HEK293T (cell line): ENCODE measurements at places on chromosomes 6 and 20.
A peak's percentile ranks its signal among the peaks of the same experiment; 100 is the strongest.

DNA sequence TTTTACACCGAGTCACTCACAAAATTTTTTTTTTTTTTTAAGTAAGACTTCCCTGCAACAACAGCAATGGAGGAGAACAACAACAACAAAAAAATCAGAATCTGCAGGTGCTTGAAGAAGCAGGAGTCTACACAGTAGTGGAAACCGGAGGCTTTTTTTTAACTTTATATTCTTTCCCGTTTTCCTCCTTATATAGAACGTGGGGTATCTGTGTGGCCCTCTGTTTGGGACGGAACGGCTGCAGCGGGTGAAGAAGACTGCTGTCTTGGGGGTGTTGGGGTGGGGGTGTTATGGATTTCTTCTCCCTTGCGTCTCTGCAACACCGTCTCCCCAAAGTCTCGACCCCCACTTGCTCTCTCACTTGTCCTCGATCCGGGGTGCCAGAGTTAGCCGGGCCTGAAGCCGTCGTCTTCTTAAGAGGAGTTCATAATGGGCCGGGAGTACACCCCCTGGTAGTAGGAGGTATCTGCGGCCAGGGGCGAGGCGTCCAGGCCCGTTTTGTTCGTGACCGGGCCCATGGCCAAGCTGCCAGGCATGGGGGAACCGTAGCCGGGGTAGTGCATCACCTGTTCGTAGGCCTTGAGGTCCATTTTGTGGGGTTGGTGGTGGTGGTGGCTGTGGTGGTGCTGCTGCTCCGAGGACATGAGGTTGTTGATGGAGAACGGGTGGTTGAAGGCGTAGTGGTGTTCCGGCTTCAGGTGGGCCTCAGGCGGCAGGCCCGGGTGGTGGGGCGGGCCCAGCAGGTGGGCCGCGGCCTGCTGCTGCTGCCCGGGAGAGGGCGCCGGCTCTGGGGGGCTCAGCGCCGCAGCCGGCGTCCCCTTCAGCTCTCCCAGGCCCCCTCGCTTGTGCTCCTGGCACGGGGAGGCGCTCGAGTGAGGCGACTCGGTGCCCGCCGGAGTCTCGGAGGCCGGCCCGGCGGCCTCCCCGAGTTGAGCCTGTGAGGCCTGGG is 2.7 kb downstream of the FOXA2 start:
- no peak for DNase-seq

GRCh38 chr6:24825130-24825630 is 26.5 kb upstream of the ARMH2 start:
- DNase-seq = no peak

DNA sequence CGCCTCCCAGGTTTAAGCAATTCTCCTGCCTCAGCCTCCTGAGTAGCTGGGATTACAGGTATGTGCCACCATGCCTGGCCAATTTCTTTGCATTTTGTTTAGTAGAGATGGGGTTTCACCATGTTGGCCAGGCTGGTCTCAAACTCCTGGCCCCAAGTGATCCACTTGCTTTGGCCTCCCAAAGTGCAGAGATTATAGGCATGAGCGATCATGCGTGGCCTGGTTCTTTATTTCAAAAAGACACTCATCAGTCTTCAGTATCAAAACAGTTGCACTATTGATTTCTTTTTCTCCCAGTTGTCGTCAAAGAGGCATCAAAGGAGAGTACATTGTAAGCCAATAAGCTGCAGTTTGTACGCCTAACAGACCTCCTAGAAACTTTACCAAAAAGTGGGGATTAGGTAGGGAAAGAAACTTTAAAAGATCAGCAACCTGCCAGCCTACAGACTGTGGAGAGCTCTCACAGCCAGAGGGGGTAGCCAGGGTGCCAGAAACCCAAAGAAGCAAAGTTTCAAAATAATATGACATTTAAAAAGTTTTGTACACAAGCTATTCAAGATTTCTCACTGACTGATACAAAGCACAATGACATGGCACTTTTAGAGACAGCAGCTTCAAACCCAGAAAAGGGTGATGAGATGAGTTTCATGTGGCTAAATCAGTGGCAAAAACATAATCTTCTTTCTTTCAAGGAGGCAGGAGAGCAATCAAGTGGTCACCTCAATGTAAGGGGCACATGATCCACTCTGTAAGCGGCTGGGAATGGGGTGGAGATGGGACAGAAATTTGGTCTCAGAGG is 83.0 kb upstream of the RALY start:
- no peak for DNase-seq

DNA sequence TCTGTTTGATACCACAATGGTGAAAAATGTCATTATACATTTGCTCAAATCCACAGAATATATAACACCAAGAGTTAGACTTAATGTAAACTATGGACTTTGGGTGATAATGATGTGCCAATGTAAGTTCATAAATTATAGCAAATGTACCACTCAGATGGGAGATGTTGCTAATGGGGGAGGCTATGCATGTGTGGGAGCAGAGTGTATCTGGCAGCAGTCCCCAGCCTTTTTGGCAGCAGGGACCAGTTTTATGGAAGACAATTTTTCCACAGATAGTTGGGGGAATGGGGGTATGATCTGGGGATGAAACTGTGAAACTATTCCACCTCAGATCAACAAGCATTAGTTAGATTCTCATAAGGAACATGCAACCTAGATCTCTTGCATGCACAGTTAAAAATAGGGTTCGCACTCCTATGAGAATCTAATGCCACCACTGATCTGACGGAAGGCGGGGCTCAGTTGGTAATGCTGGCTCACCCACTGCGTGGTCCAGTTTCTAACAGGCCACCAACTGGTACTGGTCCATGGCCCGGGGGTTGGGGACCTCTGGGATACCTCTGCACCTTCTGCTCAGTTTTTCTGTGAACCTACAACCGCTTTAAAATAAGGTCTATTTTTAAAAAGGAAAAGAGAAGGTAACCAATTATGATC is 8.0 kb downstream of the HLA-DQA1 start:
- DNase-seq = no peak

GRCh38 chr6:155534678-155535077 is 79.0 kb upstream of the NOX3 start:
- no peak for DNase-seq

GRCh38 chr20:61163031-61163430 is 89.0 kb upstream of the CDH4 start:
- DNase-seq = no peak

GRCh38 chr20:59154317-59155013 is 9.2 kb upstream of the ZNF831 start:
- DNase-seq = no peak

DNA sequence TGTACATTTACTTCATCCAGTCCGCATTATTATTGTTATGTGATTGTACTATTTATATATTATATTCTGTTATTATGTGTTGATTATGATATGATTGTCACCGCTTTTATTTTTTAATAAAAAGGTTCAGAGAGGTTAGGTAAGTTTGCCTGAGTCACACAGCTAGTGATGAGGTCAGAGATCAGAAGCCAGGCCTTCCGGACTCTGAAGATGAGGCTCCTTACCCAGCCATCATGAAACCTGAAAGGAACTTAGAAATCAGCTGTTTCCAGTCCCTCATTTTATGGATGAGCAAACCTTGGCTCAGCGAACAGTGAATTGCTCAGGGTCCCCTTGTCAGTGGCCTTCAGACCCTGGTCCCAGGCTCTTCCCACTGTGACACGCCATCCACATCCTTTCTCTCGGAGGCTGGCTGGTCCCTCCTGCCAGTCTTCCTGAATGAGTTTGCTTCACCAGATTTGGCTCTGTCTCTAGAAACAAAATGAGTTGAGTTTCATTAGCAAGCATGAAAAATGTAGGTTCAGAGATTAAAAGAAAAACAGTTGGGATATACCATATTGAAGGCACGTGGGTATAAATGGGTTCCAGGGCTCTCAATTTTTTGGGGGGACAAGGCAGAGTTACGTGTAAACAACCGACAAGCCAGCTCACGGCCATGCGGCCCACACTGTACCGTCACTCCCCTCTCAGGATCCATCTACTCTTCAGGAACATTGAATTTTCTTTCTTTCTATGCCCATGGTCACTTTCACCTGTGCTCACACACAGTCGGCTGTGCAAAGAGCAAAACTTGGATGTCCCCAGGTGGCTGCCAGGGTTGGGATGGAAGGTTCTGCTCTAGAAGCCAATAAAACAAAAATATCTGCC is 132.9 kb downstream of the ZDHHC14 start:
- no peak for DNase-seq

DNA sequence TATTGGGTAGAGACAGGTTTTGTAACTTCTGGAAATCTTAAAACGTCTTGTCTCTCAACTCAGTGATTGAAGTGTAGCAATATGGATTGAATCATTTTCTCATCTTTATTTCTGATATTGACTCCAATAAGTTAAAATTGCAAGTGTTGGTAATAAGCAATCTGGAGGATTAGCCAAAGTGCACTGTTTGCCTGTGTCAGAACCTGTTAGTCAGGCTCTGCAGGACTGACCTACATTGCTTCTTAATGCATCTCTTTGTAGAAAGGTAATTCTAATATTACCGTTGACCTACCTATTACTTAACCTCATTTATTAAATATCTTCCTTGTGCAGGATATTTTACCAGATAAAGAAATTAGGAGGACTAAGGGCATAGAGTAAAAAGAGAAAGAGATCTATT is 484.0 kb upstream of the CITED2 start:
- no peak for DNase-seq

- no peak for DNase-seq
These were observed at the start of gene IRF4 for GRCh38 chr6:391559-392440. Gene IRF4 (plus strand): TSS chr6:391752. CDS start chr6:393153, 1,401 bp downstream.

DNA sequence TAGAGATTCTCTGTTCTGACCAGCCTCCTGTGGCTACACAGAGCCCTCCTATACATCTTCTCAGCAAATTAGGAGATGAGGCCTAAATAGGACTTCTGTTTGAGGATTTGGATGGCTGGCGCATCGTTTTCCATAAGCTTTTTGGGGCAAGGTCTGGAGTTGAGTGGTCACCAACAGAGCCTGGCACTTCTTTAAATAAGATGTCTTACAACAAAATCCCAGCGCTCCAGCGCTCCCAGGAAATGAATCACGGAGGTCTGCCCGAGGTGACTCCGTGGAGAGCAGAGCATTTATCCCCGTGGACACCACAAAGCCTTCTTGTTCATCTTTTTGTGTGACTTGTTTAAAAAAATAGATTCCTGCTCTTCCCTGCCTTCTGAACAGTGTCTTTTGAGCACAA is 75.3 kb downstream of the GNAS-AS1 start:
- DNase-seq = no peak

DNA sequence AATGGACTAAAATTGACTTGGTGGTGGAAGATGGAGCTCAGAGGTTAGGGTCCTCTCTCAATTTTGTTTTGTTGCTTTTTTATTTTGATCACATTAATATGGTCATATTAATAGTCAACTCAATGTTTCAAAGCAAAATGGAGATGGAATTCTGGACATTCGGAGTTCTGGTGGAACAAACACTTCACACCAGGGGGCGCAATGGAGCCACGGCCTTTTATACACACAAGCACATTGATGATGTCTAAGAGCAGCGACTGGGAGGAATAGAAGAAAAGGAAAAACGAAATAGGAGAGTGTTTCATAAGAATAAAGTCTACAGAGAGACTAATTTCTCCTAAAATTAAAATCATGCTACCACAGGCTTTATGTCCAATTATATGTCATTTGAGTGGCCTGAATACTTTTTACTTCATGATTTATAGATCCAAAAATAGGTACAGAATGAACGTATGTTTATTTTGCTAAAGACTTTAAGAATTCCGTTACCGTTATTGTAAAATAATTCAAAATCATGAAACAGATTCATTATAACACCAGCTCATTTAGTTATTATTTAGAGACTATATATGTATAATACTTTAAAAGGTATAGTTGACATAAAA is 197.6 kb upstream of the SASH1 start:
- peak; percentile 79 for DNase-seq

DNA sequence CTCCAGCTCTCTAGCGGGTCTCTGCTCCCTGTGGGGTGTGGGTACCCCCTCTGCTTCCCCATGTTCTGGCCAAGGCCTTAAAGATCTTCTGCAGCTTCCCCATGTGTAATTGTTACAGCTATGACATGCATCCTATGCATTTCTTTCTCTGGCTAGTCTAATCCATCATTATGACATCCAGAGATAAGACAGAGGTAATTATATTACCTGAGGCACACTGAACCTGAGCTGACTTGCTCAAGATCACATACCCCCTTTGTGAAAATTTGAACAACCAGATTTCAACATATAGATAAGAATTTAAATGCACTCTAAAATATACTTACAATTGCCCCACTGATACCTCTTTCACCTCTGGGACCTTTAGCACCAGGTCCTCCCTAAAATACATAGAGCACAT is 102.4 kb downstream of the COL12A1 start:
- no peak for DNase-seq

GRCh38 chr6:35833536-35833935 is 28.4 kb downstream of the LHFPL5 start:
- no peak for DNase-seq
